ENCODE measurements at places on chromosomes 1 and 21.
A peak's percentile ranks its signal among the peaks of the same experiment; 100 is the strongest.

DNA sequence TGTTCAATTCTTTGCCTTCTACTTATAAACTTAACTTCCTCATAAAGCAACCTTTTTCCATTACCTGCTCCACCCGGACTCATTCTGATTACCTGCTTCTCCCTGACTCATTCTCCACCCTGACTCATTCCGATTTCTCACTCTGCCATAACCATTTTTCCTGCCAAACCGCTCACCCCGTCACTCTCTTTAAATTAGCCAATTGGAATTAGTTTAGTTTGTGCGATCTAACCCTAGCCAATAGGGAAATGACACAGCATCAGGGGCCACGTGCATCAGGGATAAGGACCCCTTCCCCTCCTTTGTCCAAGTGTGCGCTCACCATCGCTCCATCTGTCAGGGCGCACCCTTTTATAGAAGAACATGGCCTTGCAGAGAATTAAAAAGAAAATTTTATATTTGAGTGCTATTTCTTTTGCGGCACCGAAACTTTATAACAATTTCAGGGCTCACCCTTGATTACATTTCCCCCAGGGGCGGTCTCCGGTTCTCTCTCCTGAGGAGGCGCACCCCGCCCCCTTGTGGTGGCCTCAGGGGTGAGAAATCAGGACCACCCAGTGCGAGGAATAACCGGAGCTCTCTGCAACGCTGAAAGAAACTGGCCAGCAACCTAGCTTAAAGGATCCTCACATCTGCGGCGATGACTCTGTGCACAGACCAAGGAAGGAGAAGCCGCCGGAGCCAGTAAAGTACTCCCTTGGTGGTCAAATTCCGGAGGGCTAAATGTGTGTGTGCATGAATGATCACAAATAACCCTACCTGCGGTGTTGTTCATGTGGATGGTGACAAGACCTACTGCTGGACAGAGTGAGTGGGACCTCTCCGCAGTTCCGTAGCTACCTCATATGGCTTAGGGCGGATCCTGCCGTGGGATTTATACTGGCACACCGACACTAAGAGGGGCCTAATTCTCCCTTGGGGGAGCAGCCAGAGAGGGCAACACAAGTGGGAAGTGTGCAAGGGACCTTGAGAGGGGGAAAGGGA, 30.3 kb upstream of the CBR3 start:
- DNase-seq: no peak

GRCh38 chr1:77085109-77085508, 134.1 kb downstream of the PIGK start:
- DNase-seq: no peak

- no peak for DNase-seq
Observed at GRCh38 chr21:44751186-44751798, 39.9 kb upstream of the TSPEAR start.

DNA sequence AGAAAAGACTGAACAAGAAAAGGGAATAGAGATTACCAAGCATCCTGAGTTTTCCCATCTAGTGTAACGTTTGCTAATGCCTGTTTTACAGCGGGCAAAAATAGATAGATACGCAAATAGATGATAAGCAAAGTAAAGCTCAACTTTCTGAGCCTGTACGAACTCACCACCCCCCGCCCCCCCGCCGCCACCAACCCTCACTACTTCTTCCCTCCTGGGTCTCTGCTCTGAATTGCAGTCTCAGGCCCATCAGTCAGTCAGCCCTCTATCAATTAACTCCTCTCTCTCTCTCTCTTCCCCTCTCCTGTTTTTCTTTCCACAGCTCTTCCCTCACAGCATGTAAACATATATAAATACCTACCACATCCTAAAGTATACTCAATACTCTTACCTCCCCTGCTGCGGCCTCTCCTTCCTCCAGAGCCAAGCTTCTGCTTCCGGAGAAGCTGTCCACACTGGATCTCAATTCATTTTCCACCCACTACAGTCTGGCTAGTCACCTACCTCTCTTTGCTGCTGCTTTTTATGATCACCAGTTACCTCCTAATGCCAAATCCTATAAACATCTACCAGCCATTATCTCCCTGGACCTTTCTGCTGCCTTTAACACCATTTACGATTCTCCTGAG, 64.6 kb downstream of the CAPN2 start:
- DNase-seq: no peak

GRCh38 chr1:178486100-178487069, 10.4 kb downstream of the CLEC20A start:
- no peak for DNase-seq

GRCh38 chr1:225848030-225848955, 33.9 kb downstream of the TMEM63A start:
- DNase-seq: no peak

- peak; percentile 24 for DNase-seq
Observed at GRCh38 chr1:203127666-203128430, at the start of gene ADORA1. TSS of gene ADORA1 (plus strand) at chr1:203127726. CDS start at chr1:203128842, 1,116 bp downstream.

- DNase-seq: no peak
Observed at GRCh38 chr1:9281908-9282695, 10.6 kb upstream of the SPSB1 start.

DNA sequence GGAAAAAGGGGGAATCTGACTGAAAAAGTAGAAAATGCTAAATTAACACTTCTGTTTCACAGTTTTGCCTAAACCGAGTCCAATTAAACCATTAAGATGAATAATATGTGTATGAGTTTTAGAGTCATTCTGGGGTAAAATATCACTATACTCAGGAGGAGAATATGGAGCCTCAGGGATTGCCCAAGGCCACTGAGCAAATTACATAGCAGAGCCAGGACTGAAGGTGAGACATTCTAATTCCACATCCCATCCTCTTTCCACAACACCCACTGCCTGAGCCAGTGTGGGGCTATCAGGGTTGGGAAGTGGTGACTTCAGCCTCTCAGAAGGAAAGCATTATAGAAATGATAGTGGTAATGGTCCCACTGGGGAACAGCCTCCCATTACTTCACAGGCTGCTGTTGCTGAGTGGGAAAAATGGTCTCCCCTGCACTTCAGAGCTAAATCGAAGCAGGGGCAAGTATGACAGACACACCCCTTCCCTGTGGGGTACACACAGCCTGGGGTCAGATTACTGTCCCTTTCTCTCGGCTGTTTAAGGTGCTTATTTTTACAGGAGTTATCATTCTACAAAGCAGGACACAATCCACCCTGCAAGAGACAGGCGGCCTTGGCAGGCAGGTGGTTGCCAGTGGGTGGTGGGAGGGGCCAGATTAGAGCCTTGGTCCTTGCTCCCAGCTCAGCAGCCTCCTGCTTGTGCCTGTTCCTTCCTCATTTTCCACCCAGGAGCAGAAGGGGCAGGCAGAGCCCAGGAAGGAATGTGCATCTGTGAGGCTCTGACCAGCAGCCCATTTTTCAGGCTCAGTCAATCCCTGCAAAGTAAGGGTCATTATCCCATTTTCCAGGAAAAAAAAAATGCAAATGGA, 9.5 kb upstream of the BCAR3 start:
- no peak for DNase-seq

- no peak for DNase-seq
Observed at GRCh38 chr1:10429868-10430215, 391 bp upstream of the CENPS start.

DNA sequence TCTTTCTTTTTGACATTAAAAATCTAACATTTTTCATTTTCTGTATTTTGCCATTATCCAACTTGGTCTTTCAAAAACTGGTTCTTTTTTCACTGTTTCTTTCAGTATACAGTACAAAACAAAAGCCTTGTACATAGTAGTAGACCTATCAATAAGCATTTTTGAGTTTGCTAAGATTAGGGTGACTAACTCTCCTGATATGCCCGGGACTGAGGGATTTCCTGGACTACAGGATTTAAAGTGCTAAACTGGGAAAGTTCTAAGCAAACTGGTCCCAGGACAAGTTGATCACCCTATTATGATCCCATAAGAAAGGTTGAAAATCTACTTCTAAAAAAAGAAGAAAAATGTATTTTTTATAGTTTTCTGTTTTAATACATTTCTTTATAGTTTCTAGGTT, 120.9 kb downstream of the USP25 start:
- no peak for DNase-seq

DNA sequence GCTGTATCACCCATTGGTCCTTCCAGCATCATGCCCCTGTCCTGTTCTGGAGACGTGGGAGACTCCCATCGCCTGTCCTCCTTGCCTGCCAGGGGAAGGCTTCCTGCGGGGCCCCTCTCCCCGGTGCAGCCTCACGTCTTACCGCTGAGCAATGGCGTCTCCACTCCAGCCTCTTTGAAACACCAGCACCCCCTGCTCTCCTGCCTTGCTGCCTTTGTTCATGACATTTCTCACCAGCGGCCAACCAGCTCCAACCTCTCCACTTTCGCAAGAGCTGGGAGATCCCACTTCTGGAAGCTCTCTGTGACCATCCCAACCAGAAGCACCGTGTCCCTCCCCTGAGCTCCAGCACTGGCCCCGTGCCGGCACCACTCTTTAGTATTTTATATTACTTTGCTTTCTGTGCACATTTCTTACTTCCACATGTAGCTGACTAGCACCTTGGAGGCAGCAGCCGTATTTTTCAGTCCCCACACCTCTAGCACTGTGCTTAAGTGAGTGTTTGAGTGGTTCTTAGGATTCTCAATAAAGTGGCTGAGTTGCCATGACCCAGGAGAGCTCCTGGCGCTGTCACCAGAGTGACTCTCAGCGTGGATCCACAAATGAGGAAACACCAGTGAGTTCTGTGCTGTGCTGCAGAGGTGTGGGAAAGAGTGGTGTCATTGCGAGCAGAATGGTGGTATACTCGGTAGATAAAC, 83.5 kb downstream of the ATP5PO start:
- DNase-seq: no peak

DNA sequence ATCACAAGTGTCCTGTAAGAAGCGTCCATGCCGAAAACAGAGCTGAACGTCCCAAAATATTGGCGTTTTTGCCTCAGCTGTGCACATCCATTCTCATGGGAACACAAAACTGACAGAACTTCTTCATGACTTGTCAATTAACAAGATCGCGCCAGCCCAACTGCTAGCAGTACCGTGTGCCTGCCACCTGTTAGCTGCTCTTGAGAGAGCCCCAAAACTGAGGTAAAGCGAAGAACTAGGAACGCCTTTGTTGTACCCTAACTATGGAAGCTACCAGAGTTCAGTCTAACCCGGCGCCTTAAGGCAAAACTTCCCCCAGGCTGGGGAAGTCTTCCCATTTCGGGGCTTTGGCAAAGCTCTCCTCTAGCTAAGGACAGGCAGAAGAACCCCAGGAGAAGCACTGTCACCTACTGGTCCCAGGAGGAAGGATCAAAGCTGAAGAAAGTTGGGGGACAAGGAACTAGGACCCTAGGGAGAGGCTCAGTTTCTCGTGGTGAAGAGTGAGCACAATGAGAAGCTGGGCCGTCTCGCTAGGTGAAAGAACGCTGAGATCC, 719 bp downstream of the EYA3 start:
- DNase-seq: no peak

- no peak for DNase-seq
Observed at GRCh38 chr1:205837382-205837970, 12.5 kb downstream of the PM20D1 start.

- no peak for DNase-seq
Observed at GRCh38 chr1:35298464-35298863, 30.0 kb downstream of the ZMYM4 start.

Data from NCI-H2029 (cell line).